ENCODE measurements at places on chromosomes 6 and 20.

- no peak overlapping the region for H3K4me3 ChIP-seq
- H3K27me3 ChIP-seq: no peaks in the 10 kb centered on the region
- DNase-seq: no peak
- H3K36me3 ChIP-seq: no peaks in the 10 kb centered on the region
- no peaks in the 10 kb centered on the region for H3K4me1 ChIP-seq
- H3K27ac ChIP-seq: no peak overlapping the region
These were observed 134.1 kb downstream of the QKI start for GRCh38 chr6:163548624-163549023.

DNA sequence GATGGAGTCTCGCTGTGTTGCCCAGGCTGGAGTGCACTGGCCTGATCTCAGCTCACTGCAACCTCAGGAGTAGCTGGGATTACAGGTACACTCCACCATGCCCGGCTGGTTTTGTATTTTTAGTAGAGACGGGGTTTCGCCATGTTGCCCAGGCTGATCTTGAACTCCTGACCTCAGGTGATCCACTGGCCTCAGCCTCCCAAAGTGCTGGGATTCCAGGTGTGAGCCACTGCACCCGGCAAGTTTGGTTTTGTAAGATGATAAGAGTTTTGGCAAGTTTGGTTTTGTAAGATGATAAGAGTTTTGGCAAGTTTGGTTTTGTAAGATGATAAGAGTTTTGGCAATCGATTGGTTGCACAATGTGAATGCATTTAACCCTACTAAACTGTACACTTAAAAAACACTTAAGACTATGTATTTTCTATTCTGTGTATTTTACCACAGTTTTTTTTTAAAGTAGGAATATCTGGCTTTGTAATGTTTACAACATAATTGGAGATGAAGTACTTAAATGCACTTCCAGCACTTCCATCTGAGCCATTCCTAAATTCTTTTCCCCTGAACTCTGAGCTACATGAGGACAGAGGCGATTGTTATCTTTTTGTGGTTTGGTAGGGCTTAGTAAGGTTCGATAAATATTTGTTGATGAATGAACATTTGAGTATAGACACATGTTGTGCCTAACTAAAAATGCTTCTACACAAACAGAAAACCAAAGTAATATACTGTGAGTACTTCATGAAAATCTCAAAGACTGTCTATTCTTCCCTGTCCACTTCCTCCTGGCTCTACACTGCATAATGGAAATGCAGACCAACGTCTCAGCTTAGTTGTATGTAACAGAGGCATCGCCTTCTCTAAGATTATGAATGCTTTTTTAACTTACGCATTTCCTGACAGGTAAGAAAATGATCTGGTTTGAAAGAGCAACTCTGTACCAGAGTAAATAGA is 18.8 kb downstream of the SAMHD1 start:
- peak overlapping the region; percentile 17 for H3K27ac ChIP-seq
- no peak overlapping the region for H3K4me3 ChIP-seq
- H3K36me3 ChIP-seq: peaks cover 8% of the 10 kb centered on the region
- peaks cover 20% of the 10 kb centered on the region for H3K4me1 ChIP-seq

DNA sequence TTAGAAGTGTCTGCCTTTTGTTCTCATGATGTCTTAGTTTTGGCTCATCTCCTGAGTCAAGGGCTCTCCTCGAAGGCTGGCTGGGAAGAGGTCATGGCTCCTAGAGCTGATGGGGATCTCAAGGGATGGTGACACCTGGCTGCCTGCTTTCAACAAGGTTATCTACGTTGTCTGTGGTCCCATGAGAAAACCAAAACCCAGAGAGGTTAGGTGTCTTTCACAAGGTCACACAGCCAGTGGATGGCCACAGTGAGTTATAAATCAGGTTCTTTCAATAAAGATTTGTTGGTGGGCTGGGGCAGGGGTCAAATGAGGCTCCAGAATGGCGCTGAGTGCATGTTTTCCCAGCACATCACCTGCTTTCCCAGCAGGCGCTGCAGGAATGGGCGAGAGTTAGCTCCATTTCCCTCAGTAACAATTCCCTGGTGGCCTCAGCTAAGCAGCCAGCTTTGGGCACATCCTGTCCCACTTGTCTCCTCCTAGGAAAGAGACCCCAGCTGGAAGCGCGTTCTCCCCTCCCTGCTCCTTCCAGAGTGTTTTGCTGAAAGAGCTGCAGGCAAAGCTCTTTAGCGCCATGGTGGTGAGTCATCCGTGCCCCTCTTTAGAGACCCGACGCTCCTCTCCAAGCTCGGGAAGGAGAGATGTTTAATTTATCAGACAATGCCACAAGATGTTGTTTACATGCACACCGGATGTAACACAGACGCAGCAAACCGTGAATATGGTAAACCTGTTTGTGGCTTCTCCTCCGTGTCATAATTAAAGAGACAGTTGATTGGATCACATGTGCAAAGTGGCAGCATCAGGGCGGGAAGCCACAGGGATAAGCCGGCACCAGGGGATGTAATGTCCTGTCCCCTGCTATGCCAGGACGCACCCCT is 109.7 kb downstream of the LRFN2 start:
- no peak overlapping the region for H3K4me3 ChIP-seq
- no peaks in the 10 kb centered on the region for H3K4me1 ChIP-seq
- H3K36me3 ChIP-seq: no peaks in the 10 kb centered on the region

GRCh38 chr6:72733045-72733444 is 111.2 kb downstream of the KCNQ5 start:
- no peaks in the 10 kb centered on the region for H3K36me3 ChIP-seq
- no peak overlapping the region for H3K4me3 ChIP-seq
- H3K4me1 ChIP-seq: no peaks in the 10 kb centered on the region

- H3K27ac ChIP-seq: no peak overlapping the region
- H3K27me3 ChIP-seq: no peaks in the 10 kb centered on the region
- no peak for DNase-seq
- H3K4me1 ChIP-seq: no peaks in the 10 kb centered on the region
- H3K36me3 ChIP-seq: no peaks in the 10 kb centered on the region
These were observed 213.9 kb upstream of the SULF2 start for GRCh38 chr20:47999166-47999565.

DNA sequence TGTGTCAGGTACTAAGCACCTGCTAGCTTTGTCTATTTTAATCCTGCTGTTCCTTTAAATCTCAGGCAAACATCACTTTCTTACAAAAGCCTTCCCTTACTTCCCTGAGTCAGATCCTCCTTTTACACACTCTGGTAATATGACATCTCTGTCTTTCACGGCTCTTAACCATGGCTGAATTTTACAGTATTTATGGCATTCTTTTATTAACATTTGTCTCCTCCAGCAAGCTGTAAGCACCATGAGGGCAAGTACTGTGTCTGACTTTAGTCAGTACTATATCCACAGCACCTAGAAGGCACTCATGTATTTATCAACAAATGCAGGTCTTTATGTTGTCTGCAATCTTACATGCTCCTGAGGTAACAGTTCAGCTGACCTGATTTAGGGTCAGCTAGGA is 33.7 kb upstream of the HBS1L start:
- no peaks in the 10 kb centered on the region for H3K36me3 ChIP-seq
- no peak overlapping the region for H3K4me3 ChIP-seq
- no peak for DNase-seq
